ENCODE measurements at places on chromosomes 2 and 18.

- DNase-seq: no peak
These were observed 1219.8 kb upstream of the ZEB2 start for GRCh38 chr2:145739681-145740080.

- DNase-seq: no peak
These were observed 35.9 kb downstream of the INPP5D start for GRCh38 chr2:233096006-233096405.

DNA sequence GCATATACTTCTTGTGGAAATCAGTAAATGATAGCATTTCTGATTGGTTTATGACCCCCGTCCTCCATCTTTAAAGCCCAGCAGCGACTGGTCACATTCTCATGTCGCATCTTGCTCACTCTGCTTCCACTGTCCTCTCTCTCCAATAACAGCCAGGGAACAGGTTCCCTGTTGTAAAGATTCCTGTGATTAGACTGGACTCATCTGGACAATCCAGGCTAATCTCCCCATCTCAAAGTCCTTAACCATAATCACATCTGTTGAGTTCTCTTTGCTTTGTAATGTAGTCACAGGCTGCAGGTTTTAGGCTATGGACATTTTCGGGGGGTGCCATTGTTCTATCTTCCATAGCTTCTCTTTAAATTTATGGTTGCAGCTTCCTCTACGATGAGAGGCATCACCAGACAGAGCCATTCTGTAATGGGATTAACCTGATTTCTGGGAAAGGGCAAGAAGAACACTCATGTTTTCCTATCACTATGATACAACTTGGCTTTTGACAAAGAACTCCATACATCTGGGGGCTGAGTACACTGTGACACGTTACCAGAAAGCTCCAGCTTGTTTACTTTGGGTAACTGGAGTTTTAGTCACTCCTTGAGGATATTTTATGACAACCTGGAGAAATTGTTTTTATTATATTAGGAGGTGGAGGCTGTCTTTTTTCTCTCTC is 159.0 kb downstream of the NYAP2 start:
- DNase-seq: no peak

GRCh38 chr18:76348267-76349066 is 146.6 kb downstream of the ZNF516 start:
- no peak for DNase-seq

- DNase-seq: peak; percentile 36
These were observed 289.0 kb upstream of the TFPI start for GRCh38 chr2:187842978-187843847.

DNA sequence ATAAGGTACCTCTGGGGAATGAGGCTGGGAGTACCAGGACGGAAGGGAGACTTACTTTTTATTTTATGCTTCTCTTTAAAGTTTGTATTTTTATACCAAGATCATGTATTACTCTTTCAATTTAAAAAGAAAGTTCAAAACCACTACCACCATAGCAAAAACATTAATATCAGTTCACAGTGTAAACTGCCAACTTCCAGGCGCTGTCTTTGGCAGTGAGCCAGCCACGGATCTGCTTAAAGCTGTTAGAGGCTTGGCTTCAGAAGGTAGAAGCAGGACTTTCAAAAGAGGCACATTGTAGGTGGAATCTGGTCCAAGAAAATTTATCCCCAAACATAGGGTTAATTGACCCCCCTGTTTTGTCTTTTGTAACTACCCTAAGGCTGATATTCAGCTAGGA is 74.8 kb downstream of the B3GNT2 start:
- DNase-seq: no peak

DNA sequence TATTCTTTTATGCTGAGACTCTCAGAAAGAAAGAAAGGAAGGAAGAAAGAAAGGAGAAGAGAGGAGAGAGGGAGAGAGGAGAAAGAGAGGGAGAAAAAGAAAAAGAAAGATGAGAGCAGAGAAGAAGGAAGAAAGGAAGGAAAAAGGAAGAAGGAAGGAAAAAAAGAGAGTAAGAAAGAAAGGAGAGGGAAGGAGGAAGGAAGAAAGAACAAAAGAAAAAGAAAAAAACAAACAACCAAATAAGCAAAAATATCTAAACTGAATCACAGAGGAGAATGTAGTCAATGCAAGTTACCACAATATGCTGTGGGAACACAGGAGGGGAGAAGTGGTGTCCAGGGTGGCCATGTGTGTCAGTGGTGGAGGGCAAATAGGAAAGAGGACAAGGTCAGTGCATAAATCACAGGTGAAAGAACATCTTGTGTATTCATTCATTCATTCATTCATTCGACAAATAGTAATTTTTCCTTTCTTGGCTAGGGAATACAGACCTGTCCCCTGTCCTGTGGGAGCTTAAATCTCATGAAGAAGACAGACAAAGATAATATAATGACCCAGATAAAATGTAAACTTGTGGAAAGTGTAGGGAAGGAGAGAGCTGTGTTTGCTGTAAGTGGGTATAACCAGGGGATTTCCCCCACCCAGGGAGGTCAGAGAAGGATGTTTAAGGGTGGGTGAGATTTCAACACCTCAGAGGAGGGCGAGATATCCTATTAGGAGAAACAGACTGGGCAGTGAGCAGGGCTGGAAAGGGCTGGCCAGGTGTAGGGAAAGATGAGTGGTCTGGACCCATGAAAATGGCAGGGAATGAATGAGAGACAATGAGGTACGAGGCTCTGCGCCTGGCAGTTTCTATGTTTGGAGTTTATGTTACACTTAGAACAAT is 50.7 kb downstream of the IL1R2 start:
- no peak for DNase-seq

DNA sequence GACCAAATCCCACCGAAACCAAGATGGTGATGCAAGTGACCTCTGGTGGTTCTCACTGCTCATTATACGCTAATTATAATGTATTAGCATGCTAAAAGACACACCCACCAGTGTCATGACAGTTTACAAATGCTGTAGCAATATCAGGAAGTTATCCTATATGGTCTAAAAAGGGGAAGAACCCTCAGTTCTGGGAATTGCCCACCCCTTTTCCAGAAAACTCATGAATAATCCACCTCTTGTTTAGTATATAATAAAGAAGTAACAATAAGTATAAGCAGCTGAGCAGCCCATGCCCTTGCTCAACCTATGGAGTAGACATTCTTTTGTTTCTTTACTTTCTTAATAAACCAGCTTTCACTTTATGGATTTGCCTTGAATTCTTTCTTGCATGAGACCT is 31.0 kb upstream of the FMNL2 start:
- DNase-seq: no peak

DNA sequence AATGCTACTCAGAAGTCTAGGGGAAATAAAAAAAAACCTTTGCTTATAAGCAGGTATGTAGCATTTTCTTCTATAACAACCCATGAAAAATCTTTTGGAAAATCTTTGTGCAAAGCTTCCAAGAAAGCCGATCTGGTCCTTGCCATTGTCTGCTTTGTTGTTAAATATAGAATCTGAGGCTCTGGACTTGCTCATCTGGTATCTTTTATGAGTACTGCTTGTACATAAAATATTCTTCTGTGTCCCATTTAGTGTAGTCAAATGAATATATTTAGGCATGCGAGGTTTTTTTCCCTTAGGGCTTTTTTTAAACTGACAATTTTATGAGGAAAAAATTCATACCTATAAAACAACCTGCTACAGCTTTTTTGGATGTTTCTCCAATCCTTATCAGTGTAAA is 45.0 kb upstream of the RMND5A start:
- DNase-seq: no peak

- no peak for DNase-seq
These were observed 1501.6 kb upstream of the SLC39A10 start for GRCh38 chr2:194155431-194155830.

DNA sequence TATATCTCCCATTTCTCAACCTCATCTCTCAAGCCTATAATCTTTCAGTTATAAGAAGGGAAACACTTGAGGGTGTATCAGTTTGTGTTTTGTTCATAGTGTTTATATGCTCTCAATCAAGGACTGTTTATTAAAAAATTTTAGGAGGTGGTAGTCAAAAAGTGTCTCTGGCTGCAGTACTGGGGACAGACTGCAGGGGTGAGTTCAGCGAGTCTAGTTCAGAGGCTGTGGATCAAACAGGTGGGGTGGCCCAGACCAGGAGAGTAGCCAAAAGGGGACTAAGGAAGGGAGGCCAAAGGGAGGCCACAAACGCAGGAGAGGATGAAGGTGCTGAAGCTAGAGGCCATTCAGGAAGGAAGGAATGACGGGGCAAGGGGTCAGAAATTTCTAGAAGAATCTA is 136.3 kb downstream of the MSH2 start:
- DNase-seq: no peak

- no peak for DNase-seq
These were observed 33.8 kb downstream of the MAP4K3 start for GRCh38 chr2:39403311-39403710.

GRCh38 chr2:188383158-188383557 is 91.5 kb downstream of the GULP1 start:
- DNase-seq: no peak

DNA sequence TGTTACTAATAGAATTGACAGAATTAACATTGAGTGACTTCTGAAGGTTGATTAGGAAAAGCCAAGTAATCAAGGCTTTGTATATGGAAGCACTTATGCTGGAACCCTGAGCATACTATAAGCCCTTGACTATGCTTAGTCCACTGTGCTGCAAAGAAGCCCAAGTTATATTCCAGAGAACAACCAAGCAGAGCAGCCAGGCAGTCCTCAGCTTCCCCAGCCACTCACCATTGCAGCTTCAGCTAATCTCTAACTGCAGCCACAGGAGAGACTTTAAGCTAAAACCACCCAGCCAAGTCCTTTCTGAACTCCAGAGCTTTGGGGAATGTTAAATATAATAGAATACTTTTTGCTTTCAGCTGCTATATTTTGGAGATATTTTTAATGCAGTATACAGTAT is 164.4 kb upstream of the VWC2L start:
- no peak for DNase-seq

GRCh38 chr2:237570776-237571335 is 4.5 kb downstream of the PRLH start:
- no peak for DNase-seq

DNA sequence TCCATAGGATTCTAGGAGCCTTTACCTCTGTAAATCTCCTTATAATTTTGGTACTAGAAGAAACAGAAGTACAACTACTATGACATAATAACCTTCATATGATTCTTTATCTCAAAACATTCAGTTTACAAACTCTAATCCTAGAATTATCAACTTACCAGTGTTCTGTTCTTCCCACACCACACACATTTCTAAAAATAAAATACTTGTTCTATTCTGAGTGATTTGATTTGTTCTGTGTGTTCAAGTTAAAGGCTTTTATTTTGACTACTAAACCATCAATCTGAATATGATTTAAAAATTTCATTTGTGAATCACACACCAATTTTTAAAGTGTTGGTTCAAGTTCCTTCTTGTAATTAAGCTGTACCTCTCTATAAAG is 16.0 kb downstream of the CYTIP start:
- no peak for DNase-seq

DNA sequence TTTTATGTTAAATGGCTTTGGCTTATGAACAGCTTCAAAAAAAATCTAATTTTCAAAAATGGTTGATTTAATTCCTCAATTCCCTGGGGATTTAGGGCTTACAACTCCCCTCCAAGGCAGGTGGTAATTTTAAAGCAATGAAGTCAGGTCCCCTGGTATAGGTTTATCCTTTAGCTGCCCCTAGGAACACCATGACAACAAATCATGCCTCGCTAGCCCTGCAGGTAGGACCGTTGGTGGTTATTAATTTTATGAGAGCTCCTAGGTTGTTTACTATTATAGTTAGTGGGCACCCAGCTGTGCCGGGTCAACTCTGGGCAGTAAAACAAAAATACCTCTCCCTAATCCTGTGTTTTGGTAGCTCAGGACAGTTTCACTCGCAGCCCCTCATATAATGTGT is 26.2 kb upstream of the MBOAT2 start:
- no peak for DNase-seq

DNA sequence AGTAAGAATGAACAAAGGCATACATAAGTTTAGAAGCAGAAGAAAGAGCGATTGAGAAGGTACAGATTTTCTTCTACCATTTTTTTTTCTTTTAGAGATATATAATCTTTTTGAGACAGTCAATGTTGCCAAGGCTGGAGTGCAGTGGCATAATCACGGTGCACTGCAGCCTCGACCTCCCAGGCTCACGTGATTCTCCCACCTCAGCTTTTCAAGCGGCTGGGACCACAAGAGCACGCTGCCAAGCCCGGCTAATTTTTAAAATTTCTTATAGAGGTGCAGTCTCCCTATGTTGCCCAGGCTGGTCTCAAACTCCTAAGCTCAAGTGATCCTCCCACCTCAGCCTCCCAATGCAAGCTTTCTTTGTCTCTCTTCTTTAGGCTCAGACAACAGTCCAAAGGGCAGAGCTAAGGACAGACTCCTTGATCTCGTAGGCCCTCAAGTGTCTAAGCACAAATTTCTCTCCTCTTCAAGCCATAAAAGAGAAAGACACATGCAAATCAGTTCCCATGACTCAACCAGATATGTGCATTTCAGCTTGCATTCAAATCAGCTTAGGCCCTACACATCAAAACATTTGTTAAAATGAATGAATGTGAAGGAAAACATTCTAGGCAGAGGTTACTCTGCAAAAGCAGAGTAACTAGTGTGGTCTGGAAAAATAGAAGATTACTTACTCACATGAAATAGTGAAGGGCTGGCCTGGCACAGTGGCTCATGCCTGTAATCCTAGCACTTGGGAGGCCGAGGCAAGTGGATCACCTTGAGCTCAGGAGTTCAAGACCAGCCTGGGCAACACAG is 18.0 kb downstream of the ITSN2 start:
- DNase-seq: no peak

DNA sequence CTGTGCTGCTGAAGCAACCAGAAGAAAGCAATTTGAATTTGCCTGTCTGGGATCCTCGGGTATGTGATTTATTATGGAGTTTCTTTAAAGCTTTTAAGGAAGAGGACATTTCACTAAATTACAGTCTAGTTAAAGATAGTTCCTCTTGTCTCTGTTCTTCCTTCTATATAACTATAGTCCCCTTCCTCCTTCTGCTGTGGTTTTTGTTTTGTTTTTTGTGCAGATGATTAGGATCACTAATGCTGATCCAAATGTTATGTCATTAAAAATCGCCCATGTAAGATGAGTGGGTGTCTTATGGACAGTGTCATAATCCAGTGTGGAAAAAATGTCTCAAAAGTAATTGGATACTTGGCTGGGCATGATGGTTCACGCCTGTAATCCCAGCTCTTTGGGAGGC is 24.7 kb downstream of the PAPOLG start:
- no peak for DNase-seq

GRCh38 chr2:231318436-231318835 is 77.1 kb upstream of the B3GNT7 start:
- no peak for DNase-seq

DNA sequence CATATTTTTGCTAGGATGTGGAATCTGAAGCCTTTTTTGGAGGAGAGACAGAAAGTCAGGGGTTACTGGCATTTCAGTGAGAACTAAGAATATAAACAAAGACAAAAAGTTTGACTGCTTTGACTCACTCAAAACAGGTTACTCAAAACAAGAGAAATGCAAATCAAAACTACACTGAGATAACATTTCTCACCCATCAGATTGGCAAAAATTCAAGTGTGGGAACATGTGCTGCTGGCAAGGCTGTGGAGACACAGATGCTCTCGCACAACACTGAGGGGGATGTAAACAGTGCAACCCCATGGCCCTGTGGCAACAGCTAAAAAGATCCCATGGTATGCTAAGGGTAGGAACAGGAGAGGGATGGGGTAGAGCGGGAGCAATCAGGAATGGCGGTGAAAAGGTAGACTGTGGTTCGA is 86.6 kb downstream of the DTNB start:
- DNase-seq: no peak

All from putamen (tissue), 1 donor.